ENCODE measurements at places on chromosomes 6 and 20.

GRCh38 chr20:16974080-16974854, 226.1 kb downstream of the OTOR start:
- DNase-seq = no peak

GRCh38 chr20:36646678-36647077, 682 bp upstream of the SLA2 start:
- DNase-seq = no peak

- DNase-seq = no peak
These were observed 32.0 kb upstream of the TFAP2D start for GRCh38 chr6:50681213-50681824.

DNA sequence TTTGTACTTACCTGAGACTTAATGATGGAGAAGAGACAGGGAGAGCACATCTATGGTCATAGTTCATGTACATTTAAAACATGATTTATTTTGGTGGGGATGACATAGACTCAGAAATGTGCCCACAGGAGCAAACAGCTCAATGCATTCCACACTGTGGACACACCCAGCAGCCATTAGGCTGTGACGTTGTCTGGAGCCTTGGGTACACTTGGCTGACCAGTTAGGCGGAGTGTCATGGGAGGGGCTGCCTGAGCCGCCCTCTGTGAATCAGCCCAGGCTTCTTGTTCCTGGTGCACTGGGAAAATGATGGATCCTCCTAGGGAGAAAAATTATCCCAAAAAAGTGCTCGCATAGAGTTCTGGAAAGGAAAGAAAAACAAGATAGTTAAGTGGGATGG, 231.0 kb upstream of the GMDS start:
- DNase-seq = no peak

DNA sequence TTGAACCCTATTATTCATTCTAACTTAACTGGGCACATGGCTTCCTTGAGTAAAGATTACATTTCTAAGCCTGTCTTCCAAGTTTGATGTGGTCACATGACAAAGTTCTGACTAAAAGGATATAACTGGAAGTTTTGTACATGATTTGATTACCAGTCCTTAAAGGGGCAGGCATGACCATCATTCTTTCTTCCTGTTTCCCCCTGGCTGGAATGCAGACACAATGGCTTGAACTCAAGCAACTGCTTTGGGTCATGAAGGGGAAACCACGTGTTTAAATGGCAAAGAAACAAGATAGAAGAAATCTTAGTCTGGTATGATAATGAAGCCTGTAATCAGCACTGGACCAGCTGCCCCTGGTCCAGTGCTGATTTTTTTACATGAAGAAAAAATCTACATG, 15.6 kb upstream of the SHLD1 start:
- DNase-seq = no peak

DNA sequence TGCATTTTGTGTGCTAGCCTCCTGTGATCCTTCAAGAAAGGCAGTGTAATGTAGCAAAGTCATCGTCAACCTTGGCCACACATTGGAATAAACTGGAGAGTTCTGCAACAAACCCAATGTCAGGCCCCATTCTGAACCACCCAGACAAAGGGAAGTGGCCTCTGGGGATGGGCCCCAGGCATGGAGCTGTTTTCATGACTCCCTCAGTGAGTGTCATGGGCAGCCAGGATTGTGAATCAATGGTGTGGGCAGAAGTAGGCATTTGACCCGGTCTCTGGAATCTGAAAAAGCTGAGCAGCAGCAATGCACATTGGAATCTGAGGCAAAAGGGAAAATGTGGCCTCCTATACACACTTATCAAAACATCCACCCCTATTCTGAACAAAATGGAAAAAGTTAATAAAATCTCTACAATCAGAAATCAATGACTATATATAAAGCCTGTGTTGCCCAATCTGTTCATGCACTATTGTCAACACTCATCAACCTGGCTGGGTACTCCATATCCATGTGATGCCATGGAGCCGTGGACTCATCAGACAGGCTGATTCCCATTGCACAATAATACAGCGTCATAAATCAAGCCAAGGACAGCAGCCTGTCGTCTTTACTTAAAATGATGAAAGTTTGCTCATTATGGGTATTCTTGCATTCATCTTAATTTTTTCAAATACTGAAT, 134.9 kb upstream of the STMND1 start:
- no peak for DNase-seq

DNA sequence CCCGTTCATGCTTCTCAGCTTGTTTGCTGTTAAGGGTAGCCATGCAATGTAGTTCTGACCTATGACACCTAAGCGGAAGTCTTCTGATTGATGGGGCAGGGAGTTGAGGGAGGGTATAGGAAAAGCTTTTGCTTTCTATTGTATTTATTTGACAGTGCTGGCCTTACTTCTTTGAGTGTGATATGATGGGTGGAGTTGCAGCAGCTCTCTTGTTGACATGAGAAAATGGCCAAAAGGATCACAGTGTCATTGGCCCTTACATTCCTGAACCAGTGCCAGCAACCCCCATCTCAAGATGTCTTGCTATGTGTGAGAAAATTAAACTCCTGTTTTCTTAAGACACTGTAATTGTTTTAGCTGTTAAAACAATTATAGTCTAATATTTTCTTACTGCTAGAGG, 117.5 kb downstream of the SAMD5 start:
- no peak for DNase-seq

GRCh38 chr6:127173156-127173940, 54.9 kb downstream of the RSPO3 start:
- DNase-seq = no peak

- DNase-seq = no peak
These were observed 98.4 kb upstream of the TBX18 start for GRCh38 chr6:84862843-84863242.

GRCh38 chr6:15441981-15442380, 196.1 kb downstream of the JARID2 start:
- DNase-seq = no peak

- no peak for DNase-seq
These were observed 129.1 kb downstream of the JARID2 start for GRCh38 chr6:15375018-15375417.

- no peak for DNase-seq
These were observed 107.4 kb upstream of the MAP7 start for GRCh38 chr6:136657666-136658065.

DNA sequence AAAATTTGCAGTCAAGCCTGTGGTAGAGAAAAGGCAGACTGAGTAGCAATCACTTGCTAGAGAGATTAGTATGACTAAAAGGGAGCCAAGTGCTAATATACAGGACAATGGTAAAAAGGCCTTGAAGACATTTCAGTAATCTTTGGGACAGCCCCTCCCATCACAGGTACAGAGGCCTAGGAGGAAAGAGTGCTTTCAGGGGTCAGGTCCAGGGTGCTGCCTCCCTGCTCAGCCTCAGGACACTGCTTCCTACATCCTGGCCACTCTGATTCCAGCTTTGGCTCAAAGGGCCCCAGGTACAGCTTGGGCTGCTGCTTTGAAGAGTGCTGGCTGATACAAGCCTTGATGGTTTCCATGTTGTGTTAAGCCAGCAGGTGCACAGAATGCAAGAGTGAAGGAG, 543.5 kb downstream of the MMUT start:
- no peak for DNase-seq

DNA sequence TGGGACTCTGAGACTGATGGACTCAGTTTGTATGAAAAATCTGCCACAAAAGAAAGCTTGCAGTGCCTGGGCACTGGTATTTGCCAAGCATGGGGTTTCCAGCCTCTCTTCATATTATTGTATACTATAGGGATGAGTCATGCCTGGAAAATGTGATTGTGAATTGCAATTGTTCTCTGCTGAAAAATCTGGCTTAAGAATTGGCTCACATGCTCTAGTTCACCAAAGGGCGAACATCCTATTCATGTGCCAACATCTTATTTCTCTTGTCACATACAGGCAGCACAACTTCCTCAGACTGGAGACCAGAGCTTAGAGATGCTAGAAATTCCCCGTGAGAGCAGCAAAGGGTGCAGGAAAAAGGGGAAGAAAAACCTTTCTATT, 103.6 kb upstream of the KCNK16 start:
- no peak for DNase-seq

DNA sequence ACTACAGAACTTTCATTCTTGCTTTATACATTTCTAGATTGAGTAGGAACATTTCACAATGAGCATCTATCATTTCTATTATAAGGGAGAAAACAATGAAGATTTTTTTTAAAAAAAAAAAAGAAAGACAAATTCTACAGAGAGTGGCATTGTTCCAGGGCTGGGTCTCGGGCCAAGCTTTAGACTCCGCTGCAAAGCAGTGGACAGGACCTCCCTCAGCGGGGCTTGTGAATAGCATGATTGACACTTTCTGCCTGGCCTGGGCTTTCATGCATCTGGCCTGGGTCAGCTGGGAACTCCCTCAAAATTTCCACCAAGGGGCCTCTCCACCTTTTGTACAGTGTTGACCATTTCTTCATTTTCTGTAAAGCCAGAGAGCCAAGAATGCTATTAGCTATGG, 55.8 kb upstream of the HIVEP2 start:
- DNase-seq = no peak

GRCh38 chr20:23116311-23117089, 30.4 kb upstream of the CD93 start:
- DNase-seq = no peak

- DNase-seq = no peak
These were observed 69.8 kb upstream of the SNX9 start for GRCh38 chr6:157753291-157753690.

- DNase-seq = no peak
These were observed at the start of gene TTBK1 for GRCh38 chr6:43242908-43243663. TTBK1 (plus strand) TSS chr6:43243481; CDS start chr6:43246661, 3,180 bp downstream.

DNA sequence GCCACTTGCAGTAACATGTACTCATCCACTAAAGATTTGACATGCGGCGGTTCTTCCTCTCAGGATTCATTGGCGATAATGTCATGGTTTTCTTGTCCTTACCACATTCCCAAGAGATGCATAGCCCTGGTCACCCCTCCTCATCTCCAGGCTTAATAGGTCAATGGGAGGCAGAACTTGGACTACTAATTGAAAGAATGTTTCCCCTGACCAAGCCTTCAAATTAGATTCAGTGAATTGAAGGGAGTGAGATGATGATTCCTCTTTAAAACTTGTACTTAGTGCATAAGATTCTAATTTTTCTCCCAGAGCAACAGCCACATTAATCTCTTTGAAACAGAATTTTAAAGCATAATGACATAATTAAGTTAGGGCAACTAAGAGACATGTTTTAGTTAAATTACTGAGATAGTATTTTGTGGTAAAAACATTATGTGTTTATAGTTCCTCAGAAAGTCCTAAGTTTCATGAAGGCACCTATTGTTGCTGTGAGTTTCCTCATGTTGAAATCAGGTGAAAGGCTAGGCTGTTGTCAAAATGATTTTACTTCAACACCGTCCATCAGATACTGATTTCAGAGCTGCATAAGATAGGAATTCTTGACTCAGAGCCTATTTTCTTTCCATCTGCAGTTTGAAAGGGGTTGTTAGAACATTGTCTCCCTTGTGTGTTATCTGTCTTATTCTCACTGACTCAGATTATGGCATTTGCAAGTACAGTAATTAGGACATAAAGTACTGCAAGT, 48.5 kb downstream of the STK4 start:
- DNase-seq = no peak

GRCh38 chr6:22727710-22728109, 158.3 kb downstream of the HDGFL1 start:
- no peak for DNase-seq

DNA sequence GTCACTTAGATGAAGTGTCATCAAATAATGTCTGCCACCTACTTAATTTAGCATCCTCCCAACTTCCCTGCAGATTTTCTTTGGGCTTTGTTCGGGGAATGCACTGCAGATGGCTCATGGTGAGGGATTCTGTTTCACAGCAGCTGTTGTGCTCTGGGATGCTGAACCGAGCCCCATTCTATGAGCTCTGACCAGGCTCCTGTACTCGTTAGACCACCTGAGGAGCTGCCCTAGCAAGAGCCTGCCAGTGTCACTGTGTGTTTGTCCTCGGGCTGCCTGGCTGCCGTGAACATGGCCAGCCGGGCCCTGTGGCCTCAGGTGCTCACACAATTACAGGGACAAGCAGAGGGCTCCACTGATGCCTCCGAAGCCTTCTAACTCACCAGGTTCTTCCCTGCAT, 238.8 kb upstream of the ECI2 start:
- DNase-seq = no peak

GRCh38 chr6:152100183-152100618, 292.7 kb downstream of the ESR1 start:
- no peak for DNase-seq

GRCh38 chr6:84696166-84696565, 68.2 kb downstream of the TBX18 start:
- DNase-seq = no peak

GRCh38 chr6:35080821-35081425, 60.2 kb downstream of the TCP11 start:
- no peak for DNase-seq

DNA sequence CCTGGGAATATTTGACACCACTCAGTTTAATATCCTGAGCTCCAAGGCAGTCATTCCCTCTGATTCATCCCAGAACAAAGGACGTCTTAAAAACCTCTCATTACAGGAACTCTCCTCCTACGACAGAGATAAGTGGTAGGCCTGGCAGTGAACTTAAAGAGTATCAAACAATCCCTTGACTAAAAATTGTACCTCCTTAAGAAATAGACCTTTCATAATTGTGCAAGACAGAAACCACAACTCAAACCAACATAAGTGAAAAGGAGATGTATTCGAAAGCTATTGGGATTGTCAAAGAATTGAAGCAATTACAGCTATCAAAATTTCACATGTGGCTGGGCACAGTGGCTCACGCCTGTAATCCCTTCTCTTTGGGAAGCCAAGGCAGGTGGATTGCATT, 19.1 kb upstream of the BNIP5 start:
- no peak for DNase-seq

- no peak for DNase-seq
These were observed 163.9 kb downstream of the ANKRD60 start for GRCh38 chr20:58064411-58065010.

DNA sequence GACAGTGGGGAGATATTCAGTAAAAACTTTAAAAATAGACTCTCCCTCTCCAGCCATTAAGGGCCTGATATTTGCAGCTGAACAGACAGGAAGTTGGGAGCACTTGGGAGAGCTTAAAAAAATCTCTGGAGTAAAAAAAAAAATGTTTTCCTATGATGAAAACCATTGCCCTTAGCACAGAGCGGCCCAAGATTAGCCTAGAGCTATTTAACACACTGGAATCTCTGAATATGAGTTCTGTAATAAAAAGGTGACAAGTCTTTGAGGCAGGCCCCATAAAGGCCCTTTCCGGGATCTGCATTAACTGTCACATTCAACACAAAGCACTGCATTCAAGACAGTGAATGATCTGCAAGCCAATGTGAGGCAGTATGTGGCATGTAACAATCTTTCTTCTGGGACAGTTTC, 393.7 kb downstream of the ZFAND3 start:
- DNase-seq = no peak

DNA sequence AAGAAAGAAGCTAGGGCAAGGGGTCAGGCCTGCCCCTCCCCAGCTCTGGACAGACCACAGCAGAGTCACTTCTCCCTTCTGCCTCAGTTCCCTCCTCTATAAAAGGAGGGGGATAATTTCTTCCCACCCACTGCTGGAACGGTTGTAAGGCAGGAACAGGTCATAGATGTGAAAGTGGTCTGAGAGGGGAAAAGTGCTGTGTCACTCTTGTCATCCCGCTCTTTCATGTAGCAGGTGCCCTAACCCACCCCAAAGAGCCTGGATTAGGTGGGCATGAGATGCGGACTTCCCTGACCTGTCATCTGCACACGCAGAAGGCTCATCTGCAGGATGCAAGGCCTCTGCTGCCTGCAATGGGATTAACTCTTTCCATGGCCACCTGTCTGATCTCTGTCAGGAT, 218.2 kb upstream of the LRFN2 start:
- no peak for DNase-seq

- DNase-seq = no peak
These were observed 637.7 kb downstream of the BCKDHB start for GRCh38 chr6:80744213-80744612.

GRCh38 chr6:49790341-49790740, 3.3 kb upstream of the PGK2 start:
- DNase-seq = no peak
